ENCODE measurements at places on chromosomes 5 and 9.

GRCh38 chr5:68348447-68349222 is 133.1 kb downstream of the PIK3R1 start:
- DNase-seq: no peak

DNA sequence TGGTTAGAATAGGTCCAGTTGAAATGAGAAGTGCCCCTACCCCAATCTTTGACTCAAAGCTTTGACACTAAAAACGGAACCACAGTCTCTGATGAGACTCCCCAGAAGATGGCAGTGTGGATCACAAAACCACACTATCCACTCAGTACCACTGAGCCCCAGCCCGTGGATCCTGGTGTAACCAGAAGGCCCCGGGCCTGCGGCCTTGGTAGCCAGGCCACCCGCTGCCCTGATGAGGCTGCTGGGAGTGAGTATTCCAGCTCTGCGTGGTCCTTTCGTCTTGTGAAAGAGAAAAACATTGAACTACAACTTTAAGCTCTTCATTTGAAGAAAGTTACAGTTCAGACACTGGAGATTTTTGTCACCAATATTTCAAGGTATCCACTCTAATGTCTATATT is 42.2 kb upstream of the FBP1 start:
- peak; percentile 72 for DNase-seq

DNA sequence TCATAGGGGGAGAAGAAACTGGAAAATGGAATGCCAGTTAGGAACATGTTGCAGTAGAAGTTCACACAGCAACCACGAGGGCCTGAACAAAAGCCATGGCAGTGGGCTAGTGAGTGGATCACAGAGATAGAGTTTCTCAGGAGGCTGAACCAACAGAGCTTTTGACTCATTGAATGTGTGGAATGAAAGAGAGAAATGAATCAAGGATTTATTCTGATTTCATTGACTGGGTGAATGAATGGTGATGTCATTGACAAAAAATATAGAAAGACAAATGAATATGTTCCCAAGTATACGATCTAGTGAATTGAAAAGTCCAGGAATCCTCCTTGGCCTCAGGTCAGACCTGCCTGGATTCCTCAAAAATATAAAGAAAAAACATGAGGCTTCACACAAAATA is 99.2 kb downstream of the ZNF462 start:
- DNase-seq: no peak

GRCh38 chr9:101465326-101465915 is 29.8 kb upstream of the ALDOB start:
- peak; percentile 58 for DNase-seq

DNA sequence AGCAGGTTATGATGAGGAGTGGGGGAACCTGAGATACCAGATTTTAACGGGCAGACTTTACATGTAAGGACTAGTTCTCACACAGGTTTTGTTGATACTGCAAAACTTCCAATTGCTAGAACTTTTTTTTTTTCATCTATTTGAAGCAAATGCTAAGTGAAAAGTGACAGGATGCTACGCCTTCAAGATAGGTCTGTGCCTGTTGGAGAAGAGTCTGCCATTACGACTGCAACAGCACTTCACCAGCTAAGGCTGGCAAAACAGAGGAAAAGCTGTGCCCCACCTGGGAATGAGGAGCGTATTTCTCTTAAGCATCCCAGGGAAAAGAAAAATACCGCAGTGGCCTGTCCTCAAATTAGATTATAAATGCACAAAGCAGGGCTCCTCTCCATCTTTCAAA is 102.0 kb upstream of the CDH6 start:
- DNase-seq: no peak

- DNase-seq: no peak
These were observed 58.9 kb upstream of the ZNF618 start for GRCh38 chr9:113817171-113817570.

DNA sequence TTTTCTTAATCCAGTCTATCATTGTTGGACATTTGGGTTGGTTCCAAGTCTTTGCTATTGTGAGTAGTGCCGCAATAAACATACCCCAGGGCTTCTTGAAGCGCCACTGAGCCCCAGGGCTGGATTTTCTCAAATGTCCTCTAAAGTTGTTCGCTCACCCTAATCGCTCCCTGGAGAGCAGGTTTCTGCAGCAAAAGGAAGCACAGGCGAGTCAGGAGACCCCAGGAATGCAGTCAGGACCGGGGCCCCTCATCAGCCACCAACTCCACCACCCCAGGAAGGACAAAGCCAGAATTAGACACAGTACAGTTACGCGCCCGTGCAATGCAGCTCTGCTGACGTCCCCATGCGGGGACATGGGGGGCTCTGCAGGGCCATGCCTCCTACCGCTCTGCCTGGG is 15.7 kb upstream of the OBP2B start:
- no peak for DNase-seq

GRCh38 chr9:12394105-12394504 is 299.1 kb upstream of the TYRP1 start:
- no peak for DNase-seq

DNA sequence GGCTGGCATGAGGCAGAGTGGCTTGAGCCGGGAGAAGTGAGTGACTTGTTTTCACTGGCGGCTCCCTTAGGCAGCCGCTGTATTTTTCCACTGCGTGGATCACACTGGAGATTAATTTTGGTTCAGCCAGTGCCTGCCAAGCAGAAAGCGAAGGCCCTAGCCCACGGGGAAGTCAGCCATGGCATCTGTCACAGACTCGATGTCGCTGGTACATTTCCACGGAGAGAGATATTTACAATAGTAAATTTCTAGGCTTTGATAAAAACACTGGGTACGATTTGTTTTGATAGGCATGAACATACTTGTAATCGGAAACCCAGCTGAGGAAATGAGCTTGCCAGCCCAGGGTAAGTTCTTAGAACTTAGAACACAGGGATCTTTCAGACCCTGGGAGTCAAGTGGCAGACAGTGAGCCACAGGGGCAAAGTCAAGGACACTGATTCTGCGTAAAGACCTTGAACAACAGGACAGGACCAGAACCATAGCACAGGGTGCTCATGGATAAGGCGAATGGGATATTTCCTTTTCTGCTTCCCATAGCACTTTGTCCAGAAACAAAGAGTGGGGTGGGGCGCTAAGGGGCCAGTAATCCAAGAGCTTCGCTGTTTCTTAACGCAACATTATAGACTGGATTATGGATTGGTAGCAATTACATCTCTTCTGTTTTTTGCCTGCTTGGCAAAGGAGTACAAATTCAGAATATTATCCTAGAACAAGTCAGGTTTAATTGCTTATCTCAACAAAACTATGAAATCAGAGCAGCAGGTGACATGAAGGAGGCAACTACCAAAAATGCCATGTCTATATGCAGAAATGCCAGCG is 4.5 kb downstream of the DUSP1 start:
- no peak for DNase-seq

DNA sequence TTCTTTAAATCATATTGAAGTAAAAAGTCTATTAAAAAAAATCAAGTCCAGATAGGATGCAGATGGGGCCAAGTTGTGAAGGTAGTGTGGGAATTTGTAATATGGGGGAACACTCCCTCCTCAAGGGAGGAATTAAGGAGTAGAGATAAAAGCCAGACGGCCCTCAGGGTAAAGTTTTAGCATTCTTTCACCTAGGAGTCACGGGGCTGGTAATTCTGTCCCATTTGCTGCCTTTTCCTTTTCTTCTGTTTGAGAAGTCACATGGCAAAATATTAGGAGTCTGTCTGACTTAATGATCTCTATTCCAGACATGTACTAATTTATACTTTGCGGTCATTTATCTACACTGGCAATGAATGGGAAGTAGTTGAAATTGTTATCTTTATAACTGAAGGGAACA is 61.9 kb downstream of the SNX24 start:
- DNase-seq: no peak

DNA sequence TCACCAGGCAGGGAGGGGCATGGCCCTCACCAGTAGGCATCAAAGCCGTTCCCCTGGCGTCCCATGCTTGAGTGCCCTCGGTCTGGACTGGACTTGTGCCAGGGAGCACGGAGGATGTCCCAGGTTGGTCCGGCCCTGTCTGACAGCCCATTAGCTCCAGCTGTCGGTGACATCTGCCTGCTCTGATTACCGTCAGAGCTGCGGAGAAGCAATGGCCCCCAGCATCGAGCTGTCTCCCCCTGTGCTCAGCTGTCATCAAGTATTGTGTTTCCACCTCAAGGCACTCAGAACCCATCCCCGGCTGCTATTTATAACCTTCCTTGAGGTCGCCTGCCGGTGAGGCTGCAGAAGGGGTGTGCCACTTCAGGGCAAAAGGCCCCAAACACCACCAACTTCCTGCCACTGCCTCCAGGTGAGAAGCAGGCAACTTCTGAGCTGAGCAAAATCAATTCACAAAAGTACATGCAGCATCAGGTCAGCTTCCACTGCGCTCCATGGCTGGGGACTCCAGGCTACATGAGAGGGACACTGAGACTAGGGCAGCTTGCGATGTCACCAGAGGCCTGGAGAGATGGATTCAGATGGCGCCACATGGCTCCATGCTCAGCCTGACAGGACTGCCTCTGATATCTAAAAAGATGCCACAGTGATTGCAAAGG is 142.7 kb downstream of the C5orf15 start:
- DNase-seq: no peak

DNA sequence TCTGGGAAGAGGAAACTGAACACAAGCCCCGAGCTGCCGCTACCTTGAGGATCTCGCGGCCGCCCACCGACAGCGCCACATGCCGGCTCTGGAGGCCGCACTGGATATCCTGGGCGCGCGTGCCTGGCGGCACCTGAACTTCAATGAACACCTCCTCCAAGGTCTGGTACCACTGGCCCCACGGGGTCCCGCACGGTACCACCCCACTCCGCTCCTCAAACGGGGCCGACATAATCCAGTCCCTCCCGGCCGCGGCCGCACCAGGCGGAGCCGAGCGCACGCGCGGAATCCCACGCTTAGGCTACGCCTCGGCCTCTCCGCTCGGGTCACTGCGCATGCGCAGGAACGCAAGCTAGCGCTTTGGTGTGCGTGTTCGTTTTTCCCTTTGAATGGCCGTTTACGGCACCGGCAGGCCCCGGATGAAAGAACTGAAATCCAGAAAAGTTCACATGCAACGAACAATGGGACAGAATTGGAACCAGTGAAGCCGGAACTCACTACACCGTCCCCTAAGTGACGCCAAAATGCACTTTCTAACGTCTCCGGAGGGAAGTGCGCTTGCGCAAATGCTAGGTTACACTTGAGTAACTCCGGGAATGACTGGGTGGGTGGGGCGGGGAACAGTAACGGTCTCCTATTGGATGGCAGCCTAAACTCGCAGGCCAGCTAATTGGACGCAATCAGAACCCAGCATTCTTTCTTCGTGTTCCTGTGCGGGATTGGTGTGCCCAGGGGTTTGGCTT is at the start of gene NUDCD2:
Gene NUDCD2, minus strand, starts transcription at position 284 of the 743 bp plus-strand sequence. Its CDS starts 52 bp downstream, at position 232.
- DNase-seq: peak; percentile 84

DNA sequence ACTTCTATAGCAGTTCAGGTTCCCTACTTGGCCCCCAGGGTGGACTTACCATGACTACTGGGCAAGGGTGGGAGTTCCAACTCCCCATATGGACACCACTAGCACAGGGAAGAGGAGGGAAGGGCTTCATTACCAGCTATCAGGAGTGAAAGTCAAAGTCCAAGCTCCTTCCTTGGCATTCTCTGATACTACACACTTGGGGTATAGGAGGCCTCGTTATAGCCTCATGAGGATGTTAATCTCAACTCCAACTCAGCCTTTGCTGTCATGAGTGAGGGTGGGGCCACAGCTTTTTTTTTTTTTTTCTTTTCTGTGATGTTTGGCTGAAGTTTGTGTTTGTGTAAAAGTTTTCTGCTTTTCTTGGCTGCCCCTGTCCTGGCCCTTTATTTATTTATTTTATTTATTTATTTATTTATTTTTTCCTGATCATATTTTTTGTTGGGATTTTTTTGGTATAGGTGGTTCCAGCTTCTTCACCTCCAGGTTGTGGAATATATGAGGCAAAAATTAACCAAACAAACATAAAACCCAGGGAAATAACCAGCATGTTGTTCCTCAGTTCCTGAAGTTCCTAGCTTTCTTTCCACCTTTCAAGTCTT is 8.7 kb downstream of the GARIN3 start:
- DNase-seq: no peak

DNA sequence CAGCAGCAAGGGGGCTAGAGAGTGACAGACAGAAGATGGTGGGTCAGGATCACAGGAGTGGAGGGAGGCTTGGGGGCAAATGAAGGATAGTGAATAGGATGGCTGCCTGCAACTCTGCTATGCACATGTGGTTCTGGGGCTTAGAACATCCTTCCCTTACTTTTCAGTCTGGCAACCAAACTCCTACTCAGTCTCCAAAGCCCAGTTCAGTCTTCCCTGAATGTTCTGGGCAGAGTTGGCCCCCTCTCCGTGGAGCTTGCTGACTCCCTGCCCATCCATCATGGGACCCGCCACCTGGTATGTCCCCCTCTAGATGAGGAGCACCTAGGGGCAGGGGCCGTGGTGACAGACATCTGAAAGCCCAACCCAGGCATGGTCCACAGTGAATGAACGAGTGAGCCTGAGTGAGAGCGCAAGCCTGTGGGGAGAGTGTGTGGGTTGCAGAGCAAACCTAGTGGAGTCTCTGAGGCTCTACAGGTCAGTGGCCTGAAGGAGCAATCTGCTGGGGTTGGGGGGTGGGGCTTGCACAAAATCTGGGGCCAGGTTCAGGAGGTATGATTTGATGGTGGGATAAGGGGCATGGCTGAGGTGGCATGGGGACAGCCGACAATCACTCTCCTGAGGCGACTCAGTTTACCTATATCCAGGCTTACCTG is 180.6 kb downstream of the FGF18 start:
- DNase-seq: no peak

- DNase-seq: no peak
These were observed 58.5 kb upstream of the TJP2 start for GRCh38 chr9:69115621-69116020.

GRCh38 chr9:134593286-134594077 is 48.1 kb upstream of the COL5A1 start:
- no peak for DNase-seq

- DNase-seq: no peak
These were observed 89.7 kb upstream of the ADRA1B start for GRCh38 chr5:159826351-159827214.

DNA sequence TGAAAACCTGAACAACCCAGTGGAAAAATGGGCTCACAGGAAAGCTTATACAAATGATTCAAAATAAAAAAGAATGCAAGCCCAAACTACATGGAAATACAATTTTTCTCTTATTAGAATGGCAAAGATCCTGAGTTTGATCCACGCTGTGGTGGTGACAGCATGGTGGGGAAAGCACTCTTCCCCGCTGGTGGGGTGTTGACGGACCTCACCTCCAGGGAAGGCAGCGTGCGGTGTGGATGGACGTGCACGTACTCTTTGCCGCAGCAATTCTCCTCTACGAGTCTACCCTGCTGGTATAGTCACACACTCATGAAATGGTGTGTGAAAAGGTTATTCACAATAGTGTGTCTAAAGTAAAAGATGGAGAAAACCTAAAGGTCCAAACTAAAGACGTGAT is 5.9 kb upstream of the ZFP62 start:
- DNase-seq: no peak

DNA sequence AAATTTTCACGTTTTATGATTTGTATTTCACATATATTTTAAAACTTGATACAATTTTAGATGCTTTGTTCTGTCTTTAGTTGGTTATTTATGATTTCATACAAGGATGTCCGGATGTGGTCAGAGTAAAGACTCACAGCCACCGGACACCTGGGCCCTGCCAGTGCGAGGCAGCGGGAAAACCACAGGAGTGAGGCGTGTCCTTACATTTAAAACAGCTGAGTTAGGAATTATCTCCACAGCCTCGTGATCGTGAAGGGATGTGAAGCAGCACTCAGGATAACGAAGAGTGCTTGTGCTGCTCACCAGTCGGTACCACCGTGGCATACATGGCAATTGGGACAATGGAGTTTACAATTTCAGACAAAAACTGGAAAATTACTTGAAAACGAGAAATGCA is 14.0 kb downstream of the SNX18 start:
- DNase-seq: no peak
